ENCODE measurements at places on chromosomes 7 and 10.

GRCh38 chr7:47498229-47499056 lies 83.5 kb downstream of the TNS3 start:
- peak overlapping the region; percentile 95 for H3K27ac ChIP-seq
- H3K4me3 ChIP-seq = no peak overlapping the region
- no peaks in the 10 kb centered on the region for H3K27me3 ChIP-seq

GRCh38 chr10:103395754-103396066 lies 565 bp downstream of the ATP5MK start:
- DNase-seq = no peak
- no peaks in the 10 kb centered on the region for H3K27me3 ChIP-seq
- H3K27ac ChIP-seq = peak overlapping the region; percentile 96

DNA sequence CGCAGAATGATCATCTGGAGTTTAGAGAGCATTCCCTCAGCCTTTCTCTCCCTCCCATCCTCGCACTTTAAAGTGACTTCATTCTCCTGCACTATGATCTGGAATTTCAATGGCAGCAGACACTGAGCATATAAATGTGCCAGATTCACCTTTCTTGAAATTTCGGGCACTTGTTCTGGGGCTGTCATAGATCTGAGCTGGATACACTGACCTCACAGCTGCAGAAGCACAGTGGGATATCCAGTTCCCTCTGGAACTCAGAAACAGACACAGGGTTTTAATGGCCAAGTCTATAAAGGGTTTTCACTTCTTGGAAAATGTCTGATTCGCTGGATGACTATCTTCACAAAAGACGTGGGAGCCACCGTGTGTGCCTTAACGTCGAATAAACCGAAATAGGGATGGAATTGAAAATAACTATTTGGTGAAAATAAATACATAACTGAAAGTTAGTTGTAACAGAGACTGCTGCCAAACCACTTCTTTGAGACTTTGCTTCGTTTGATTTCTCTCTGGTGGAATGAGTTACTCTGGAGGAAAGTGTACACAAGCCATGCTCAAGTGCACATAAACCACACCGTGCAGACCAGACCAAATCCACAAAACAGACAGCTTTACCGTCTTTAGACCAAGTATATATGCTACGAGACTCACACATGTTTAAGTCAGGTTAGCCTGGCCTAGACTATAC lies 126.1 kb downstream of the SVIL start:
- no peaks in the 10 kb centered on the region for H3K27me3 ChIP-seq
- DNase-seq = no peak
- H3K27ac ChIP-seq = peak overlapping the region; percentile 44
- H3K4me1 ChIP-seq = peaks cover under 1% of the 10 kb centered on the region
- H3K36me3 ChIP-seq = peaks cover 43% of the 10 kb centered on the region
- H3K4me3 ChIP-seq = no peak overlapping the region

GRCh38 chr7:44066494-44067063 lies 1.2 kb upstream of the PGAM2 start:
- no peak overlapping the region for H3K4me3 ChIP-seq
- H3K27me3 ChIP-seq = peaks cover 9% of the 10 kb centered on the region
- peaks cover 13% of the 10 kb centered on the region for H3K4me1 ChIP-seq
- no peak for DNase-seq
- no peaks in the 10 kb centered on the region for H3K36me3 ChIP-seq
- no peak overlapping the region for H3K27ac ChIP-seq

DNA sequence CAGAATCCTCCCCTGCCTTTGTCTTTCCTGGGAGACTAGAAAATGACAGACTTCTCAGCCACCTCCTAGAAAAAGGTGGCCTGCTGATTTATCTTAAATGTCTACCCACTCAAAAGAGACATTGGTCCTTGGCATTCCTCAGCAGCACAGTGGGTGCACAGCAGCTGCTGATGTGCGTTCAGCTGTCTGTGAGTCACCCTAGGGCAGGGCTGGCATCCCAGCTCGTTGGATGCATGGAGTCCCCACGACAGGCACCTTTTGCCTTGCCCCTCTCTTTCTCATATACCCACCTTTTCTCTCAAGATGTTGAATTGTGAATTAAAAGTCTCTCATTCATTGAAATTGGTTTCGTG lies 113.0 kb downstream of the DOCK1 start:
- peaks cover 3% of the 10 kb centered on the region for H3K4me1 ChIP-seq
- H3K27me3 ChIP-seq = no peaks in the 10 kb centered on the region
- DNase-seq = no peak
- no peak overlapping the region for H3K4me3 ChIP-seq

DNA sequence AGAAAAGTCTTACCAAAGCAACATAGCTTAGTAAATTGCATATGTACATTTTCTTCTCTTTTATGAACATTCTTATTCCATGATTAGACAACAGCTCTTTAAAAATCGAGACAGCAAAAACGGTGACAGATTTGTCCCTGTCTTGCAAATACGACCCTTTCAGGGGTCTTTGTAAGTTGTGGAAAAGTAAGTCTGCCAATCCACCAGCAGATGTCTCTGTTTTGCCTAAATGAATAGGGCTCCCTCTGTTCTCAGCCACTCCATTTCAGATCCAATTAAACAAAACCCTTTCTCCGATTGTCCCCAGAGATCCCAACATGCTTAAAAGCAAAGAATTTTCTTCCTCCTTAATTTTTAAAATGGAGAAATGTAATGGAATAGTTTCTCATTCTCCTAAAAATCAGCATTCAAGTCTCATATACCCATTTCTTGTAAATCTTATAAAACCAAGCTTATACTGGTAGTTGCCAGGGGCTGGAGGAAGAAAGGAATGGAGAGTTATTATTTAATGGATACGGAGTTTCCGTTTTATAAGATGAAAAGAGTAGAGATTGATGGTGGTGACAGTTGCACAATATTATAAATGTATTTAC lies 61.0 kb upstream of the NFE2L3 start:
- no peaks in the 10 kb centered on the region for H3K36me3 ChIP-seq

DNA sequence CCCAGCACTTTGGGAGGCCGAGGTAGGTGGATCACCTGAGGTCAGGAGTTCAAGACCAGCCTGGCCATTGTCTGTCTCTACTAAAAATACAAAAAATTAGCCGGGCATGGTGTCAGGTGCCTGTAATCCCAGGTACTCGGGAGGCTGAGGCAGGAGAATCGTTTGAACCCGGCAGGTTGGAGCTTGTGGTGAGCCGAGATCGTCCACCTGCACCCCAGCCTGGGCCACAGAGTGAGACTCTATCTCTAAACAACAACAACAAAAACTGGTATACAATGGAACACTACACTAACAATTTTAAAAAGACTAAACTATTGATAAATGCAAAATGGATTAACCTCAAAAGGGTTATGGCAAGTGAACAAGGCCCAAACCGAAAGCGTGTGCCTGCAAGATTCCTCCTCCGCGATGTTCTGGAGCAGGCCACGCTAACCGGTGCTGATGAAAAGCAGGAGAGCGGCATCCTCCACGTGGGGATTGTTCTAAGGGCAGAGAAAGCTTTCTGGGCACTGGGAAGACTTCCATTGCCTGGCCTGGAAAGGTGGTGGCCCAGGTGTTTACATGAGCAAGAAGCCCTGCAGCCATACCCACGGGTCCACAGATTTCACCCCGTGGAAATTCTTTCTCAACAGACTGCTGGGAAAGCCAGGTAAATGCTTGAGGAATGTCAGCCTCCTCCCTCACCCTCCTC lies 53.8 kb downstream of the PDGFA start:
- no peaks in the 10 kb centered on the region for H3K36me3 ChIP-seq
- H3K27ac ChIP-seq = peak overlapping the region; percentile 92
- H3K4me1 ChIP-seq = peaks cover 38% of the 10 kb centered on the region
- H3K4me3 ChIP-seq = no peak overlapping the region
- no peak for DNase-seq

DNA sequence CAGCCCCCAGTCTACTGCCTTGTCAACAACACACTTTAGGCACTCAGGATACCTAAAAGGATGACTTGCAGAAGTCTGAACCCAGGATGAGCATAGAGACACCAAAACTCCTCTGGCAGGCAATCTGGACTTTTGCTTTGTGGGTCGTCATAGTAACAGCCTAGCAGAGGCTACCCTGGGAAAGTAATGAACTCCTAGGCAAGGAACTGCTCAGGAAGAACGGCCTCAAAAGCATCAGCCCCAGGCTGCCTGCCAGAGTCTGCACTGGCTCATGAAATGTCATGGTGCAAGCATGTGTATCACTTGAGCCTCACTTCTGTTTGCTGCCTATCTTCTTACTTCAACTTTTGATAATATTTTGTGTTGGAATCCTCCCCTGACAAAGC lies 715.1 kb downstream of the GRID1 start:
- peaks cover 31% of the 10 kb centered on the region for H3K4me1 ChIP-seq
- no peak overlapping the region for H3K4me3 ChIP-seq
- no peaks in the 10 kb centered on the region for H3K36me3 ChIP-seq
- no peak overlapping the region for H3K27ac ChIP-seq
- DNase-seq = no peak

DNA sequence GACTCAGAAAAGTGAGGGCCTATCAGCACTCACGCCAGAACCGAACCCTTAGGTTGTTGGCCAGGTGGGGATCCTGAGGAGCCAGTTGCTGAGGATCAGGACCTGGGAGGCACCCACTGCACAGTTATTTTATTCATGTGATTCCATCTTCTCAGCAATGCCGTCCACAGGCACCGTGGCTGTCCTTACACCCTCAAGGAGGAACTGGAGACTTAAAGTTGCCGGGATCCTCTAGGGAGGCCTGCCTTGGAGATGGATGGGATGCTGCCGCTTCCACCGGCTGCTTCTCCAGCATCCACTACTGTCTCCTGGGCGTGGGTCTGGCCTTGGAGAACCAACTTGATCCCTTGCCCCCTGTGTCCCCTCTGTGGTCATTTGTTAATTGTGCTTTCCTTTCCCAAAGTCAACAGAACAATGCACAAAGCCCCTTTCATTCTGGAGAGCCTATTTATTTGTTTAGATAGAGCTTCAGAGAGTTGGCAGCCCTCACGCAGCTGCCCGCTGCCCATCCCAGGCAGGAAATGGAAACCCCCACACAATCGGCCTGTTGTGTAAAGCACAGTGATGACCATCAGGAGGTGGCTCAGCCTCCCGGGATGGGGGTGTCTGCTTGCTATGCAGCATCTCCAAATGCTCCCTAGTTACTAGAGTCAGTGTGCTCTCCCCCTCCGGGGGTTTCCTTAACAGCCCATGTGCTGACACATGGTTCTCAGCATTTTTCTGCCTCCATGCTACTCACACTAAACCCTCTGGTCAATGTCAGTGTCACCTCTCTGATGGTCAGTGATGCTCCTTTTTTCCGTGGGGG lies 52.9 kb upstream of the IGFBP3 start:
- peaks cover 19% of the 10 kb centered on the region for H3K4me1 ChIP-seq
- no peak for DNase-seq
- H3K27ac ChIP-seq = peak overlapping the region; percentile 12
- no peak overlapping the region for H3K4me3 ChIP-seq
- H3K36me3 ChIP-seq = peaks cover 7% of the 10 kb centered on the region

DNA sequence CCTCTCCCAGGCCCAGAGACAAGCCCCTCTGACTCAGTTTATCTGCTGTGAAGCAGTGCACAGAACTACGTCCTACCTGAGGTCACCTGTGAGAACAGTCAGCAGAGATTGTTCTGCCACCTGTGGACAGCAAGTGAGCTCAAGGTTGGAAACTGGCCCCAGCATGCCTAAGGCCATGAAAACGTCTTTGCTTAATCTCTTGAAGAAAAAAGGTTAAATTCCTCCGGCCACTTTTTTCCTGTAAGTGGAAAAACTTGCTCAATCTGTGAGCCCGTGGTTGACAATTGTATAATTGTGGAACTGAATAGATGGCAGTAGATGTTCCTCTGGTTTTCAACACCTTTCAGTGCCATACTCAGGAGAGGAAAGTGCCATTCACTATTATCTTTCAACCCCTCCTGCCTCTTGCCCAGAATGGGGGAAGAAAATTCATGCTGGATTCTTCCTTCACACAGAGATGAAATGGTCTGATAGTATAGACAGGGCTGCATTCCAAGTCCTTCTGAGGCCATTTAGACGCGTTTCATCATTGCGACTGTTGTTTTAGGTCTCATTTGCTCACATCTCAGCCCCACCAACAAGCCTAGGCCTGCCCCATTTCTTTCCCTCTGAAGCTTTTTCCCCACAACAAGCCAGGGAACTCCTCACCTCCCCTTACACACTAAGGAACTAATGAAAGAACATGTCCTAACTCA lies 292.9 kb downstream of the FZD1 start:
- no peak for DNase-seq
- H3K27me3 ChIP-seq = no peaks in the 10 kb centered on the region
- peaks cover 54% of the 10 kb centered on the region for H3K4me1 ChIP-seq
- H3K27ac ChIP-seq = peak overlapping the region; percentile 91
- H3K4me3 ChIP-seq = no peak overlapping the region

- DNase-seq = no peak
- H3K4me3 ChIP-seq = no peak overlapping the region
- peaks cover 9% of the 10 kb centered on the region for H3K36me3 ChIP-seq
- H3K27ac ChIP-seq = no peak overlapping the region
Measured at GRCh38 chr10:124755581-124755980, 11.4 kb upstream of the FAM53B start.

GRCh38 chr10:29269486-29269885 lies 19.4 kb upstream of the LYZL1 start:
- no peak overlapping the region for H3K4me3 ChIP-seq
- no peak for DNase-seq
- no peaks in the 10 kb centered on the region for H3K27me3 ChIP-seq
- H3K36me3 ChIP-seq = peaks cover 19% of the 10 kb centered on the region
- no peak overlapping the region for H3K27ac ChIP-seq

DNA sequence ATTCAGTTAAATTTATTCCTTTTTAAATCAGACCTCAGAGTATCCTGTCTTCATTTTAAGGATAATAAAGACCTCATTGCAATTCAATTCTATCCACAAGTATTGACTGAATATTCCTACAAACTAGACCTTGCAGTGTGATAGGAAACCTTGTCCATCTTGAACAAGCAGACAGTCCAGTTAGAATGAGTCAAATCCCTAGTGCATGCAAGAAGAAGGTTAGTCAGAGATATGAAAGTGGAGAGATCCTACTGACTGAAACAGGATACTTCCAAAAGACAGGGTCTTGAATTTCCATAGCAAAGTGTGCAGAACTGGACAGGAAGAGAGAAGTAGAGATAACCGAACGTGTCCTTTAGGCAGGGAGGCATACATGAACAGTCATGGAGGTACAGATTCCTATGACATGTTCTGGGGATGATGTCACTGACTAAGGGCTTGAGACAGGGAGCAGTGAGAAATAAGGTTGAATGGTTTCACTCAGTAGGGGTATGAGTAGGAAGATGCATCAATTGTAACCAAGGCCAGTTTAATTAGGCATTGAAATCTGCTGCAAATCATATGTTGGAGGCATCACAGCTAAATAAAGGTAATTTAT lies 45.2 kb downstream of the PPP1R3A start:
- no peak overlapping the region for H3K4me3 ChIP-seq
- no peaks in the 10 kb centered on the region for H3K4me1 ChIP-seq
- peaks cover 7% of the 10 kb centered on the region for H3K27me3 ChIP-seq
- no peaks in the 10 kb centered on the region for H3K36me3 ChIP-seq
- no peak for DNase-seq

GRCh38 chr10:11713186-11713743 lies 28.9 kb upstream of the ECHDC3 start:
- no peak overlapping the region for H3K4me3 ChIP-seq
- H3K4me1 ChIP-seq = peaks cover 9% of the 10 kb centered on the region
- DNase-seq = no peak
- H3K27ac ChIP-seq = peak overlapping the region; percentile 44

All from mesothelial cell of epicardium (in vitro differentiated cells).